ENCODE measurements at places on chromosomes 12 and 14.
A peak's percentile ranks its signal among the peaks of the same experiment; 100 is the strongest.

- DNase-seq, result peak; percentile 77
Measured at GRCh38 chr14:59360923-59361794, 104.0 kb downstream of the GPR135 start.

- DNase-seq, result no peak
Measured at GRCh38 chr12:24560831-24561271, 388.1 kb downstream of the BCAT1 start.

- DNase-seq, result no peak
Measured at GRCh38 chr12:112131686-112132085, 6.3 kb downstream of the TRAFD1 start.

DNA sequence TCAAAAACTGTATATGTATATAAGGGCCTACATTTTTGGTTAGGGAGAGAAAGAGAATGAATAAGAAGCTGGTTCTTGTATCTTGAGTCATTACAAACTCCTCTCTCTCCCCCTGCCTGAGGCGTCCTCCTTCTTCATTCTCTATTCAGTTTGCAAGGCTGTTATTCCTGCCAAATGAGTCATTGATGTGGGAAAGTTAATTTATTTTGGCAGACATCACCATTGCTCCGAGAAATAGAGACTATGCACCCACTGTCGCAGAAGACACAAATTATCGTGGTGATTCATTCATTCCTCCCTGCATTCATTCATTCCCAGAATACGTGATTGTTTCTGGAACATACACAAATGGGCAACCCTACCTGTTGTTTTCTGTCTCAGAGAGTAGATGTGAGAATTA is 112.5 kb upstream of the MED13L start:
- DNase-seq, result no peak

GRCh38 chr12:105109465-105110212 is 2.1 kb downstream of the WASHC4 start:
- DNase-seq, result peak; percentile 15

DNA sequence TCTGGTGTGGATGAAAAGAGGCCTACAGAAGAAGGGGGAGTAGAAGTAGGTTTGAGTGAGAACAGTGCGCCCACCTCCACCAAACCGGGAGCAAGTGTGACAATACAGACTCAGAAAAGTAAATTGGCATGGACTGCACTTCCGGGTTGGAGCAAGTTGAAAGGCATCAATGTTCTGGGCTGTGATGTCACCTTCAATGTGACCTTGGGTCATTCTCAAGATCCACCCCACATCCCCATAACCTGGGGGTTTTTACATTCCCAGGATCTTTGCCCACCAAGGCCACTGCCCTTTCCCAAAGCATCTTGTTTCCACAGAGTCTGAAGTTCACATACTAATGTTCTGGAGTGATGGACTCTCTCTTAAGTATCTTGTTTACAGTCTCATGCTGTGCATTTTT is 5.3 kb upstream of the GZMB start:
- DNase-seq, result no peak

- DNase-seq, result no peak
Measured at GRCh38 chr12:112836736-112837628, 45.4 kb downstream of the RPH3A start.

- DNase-seq, result no peak
Measured at GRCh38 chr12:84694116-84694515, 218.5 kb downstream of the SLC6A15 start.

DNA sequence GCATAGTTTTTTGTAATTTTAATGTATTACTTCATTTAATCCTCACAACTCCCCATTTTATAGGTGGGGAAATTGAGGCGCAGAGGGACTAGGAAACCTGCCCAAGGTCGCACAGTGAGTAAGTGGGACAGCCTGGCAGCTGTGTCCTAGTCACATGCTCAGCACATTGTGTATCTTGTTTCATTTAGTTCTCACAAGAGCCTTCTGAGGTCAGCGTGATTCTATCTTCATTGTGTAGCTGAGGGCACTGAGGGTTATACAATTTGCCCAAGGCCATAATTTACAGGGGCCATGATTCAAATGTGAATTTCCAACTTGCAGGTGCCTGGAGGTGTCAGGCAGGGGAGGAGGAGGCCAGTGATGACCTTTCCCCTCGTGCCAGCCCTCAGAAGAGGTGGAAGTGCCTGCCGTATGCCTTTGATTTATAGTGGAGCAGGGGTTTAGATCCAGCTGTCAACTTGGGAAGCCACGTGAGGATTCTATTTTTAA is 30.3 kb upstream of the SMOC1 start:
- DNase-seq, result no peak

- no peak for DNase-seq
Measured at GRCh38 chr12:45423931-45424330, 208.0 kb downstream of the ANO6 start.

- DNase-seq, result no peak
Measured at GRCh38 chr12:8828257-8829124, 6.1 kb downstream of the A2ML1 start.

DNA sequence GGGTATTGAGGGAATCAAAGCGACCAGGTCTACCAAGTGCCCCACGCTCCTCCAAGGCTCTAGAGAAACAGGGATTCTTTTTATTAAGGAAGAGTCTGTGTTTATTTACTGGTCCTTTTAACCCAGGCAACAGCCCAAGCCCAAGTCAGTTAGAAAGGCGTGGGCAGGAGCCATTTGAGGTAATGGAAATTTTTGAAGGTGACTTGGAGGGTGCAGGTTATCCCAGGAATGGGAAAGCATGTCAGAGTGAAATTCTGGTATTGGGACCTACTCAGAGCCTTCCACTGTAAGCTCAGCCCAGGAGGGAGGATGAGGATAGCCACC is 2.9 kb downstream of the SLC6A12 start:
- DNase-seq, result no peak

DNA sequence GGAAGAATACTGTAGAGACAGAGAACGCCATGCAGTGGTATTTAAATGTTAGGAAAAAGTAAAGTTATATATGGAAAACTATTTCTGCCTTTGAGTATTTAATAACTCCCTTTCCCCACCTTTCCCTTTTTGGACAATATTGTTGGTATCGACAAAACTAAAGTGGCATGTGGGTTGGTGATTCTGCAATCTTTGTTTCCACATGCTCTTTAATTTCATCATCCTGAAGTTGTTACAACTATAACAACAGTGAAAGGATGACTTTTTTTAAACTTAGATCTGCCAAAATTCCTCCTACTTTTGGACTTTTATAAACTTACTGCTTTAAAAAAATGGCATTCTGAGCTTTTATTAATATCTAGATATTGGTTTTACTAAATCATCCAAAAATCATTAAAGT is 25.3 kb downstream of the TTC8 start:
- DNase-seq, result no peak

DNA sequence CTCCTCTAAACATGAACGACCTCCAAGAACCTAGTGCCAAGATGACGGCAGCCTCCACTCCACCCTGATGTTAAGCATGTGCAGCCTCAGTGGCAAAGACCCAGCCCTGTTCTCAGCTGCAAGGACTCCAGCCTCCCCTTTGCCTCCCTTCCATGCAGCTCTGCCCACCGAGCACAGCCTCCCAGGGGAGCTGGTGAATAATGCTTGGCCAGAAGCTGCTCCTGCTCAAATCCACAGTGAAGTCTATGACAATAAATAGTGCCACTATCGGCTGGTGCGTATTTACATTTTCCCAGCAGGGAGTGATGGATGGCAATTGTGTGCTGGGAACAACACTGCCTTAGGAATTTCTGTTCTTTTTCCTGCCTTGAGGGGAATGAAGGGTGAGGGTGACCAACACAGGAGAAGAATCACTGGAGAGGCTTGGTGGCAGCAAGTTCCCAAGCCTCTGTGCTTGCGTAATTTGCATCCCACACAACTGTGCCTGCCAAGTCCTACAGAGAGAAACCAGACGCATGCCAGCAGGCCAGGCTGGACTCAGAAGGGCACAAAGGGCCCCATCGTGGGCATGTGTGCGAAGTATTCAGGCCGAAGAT is 29.9 kb upstream of the TC2N start:
- no peak for DNase-seq

DNA sequence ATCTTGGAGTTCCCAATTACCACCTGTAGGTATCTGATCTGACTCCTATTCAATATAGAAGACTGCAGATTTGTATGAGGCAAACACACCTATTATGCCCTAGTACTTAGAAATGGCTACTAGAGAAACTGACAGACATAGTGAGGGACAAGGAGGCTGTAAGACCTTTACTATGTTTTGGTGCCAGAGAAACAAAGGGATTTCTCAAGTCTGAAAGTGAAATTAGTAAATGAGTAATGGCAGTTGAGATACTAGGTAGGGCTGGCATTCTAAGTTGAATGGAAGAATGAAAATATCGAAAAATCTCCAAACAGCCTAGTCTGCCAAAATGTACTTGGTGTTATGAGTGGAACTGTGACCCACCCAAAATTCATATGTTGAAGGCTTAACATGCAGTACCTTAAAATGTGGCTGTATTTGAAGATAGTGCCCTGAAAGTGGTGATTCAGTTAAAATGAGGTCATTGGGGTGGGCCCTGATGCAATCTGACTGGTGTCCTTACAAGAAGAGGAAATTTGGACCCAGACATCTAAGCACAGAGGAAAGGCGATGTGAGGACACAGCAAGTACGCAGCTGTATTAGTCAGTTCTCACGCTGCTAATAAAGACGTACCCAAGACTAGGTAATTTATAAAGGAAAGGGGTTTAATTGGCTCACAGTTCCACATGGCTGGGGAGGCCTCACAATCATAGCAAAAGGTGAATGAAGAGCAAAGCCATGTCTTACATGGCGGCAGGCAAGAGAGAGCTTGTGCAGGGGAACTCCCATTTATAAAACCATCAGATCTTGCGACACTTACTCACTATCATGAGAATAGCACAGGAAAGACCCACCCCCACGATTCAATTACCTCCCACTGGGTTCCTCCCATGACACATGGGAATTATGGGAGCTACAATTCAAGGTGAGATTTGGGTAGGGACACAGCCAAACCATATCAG is 127.0 kb downstream of the APAF1 start:
- DNase-seq, result no peak

- no peak for DNase-seq
Measured at GRCh38 chr12:53949631-53950436, 4.9 kb upstream of the HOXC12 start.

DNA sequence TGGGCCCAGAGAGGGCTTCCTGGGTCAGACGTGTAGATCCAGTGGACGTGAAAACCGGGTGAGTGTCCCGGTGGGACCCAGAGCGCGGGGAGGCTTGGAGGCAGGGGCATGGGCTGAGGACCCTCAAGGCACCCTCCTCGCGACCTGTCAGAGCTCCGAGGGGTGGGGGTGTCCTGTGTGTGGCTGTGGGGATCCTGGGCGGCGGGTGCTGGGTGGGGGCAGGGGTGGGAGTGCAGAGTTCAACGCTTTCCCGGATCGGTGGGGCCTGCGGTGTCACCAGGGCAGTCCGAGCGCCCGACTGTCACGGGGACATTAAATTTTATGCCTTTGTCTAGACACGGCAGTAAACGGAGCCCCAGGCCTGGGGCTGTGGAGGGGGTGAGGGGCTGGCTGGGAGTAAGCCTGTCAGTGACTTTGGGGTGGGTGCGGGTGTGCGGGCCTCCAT is 1.0 kb downstream of the TMEM121 start:
- no peak for DNase-seq

- DNase-seq, result no peak
Measured at GRCh38 chr12:104627231-104627989, 170.7 kb downstream of the CHST11 start.

GRCh38 chr12:52612431-52613383 is 5.7 kb downstream of the KRT73 start:
- DNase-seq, result no peak

- DNase-seq, result peak; percentile 16
Measured at GRCh38 chr12:95998611-95999286, 2.6 kb upstream of the HAL start.

- DNase-seq, result no peak
Measured at GRCh38 chr12:92547906-92548305, 154.9 kb upstream of the PLEKHG7 start.

DNA sequence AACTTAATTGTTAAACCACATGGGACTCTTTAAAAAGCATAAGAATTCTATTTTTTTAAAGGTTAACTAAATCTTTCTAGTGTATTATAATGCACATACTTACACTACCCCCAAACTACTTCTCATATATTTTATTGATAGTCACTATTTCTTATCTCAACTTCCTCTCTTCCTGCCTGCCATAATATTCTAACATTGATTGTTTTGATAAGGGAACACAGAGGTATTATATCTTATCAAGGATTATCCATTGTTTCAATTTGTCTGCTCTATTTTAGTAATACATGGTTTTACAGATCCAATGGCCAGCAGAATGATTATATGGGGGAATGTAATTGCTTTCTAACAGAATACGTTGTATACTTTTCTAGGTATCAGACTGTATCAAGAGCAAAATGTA is 98.9 kb downstream of the EPS8 start:
- DNase-seq, result no peak

DNA sequence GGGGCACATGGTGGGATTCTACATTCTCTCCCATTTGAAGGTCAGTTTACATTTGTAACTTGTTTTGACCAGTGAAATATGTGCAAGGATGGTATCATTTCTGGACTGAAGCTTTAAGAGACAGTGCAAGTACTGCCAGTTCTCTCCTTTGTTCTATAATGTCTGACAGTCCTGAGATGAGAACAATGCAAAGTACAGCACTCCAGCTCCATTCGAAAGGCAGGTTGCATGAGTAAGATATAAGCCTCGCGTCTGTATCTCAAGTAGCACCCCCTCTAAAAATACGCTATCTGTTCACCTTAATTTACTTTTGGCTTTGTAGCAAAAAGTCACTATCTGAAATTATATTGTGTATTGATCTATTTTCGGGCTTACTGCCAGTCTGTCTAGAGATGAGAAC is 1122.2 kb upstream of the TMEM132C start:
- DNase-seq, result no peak

- no peak for DNase-seq
Measured at GRCh38 chr12:117167769-117168168, 22.5 kb downstream of the FBXO21 start.

- no peak for DNase-seq
Measured at GRCh38 chr14:100500128-100500527, 87.1 kb downstream of the BEGAIN start.

DNA sequence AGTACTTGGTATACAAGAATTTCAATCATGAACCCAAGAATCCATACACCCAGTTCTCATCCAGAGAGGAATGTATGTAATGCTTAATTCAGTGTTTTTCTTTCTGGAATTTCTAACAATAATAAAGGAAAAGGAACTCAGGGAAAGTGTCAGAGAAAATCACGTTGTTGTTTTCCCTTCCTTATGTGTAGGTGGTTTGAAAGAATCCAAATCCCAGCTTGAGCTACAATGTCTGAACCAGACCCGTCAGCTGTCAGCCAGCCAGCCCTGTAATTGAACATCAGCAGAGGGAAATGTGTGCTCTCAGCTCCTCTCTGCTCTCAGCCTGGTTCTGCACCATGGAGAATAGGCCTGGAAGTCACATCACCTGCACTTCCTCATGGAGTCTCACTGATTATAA is 126.5 kb downstream of the TMEM30B start:
- no peak for DNase-seq

DNA sequence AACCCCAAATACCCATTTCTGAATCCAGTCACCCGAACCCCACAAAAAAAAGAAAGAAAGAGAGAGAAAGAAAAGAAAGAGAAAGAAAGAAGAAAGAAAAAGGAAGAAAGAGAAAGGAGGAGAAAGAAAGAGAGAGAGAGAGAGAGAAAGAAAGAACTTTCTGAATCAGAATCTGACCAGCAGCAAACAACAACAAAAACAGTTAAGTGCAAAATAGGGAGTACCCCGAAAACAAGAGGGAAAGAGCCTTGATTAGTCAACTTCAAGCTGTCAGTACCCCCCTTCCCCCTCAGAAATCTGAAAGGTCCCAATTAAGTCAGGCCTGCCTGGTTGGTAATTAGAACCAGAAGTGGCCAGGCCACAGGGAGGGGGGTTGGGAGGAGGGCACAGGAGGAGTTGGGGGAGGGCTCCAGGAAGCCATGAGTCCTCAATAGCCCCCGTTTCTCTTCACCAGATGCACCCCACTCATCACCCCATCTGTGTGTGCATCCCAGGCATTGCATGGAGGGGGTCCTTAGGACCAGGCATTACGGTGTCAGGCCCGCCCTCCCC is 9.8 kb downstream of the RARG start:
- DNase-seq, result no peak

Measured in left colon (tissue), 2 donors.